ENCODE measurements at places on chromosomes 1 and 21.
A peak's percentile ranks its signal among the peaks of the same experiment; 100 is the strongest.

- DNase-seq: peak; percentile 94
These were observed at the start of gene MARCKSL1 for GRCh38 chr1:32335790-32336590. MARCKSL1 (minus strand) TSS chr1:32336233; CDS start chr1:32336033, 200 bp downstream.

DNA sequence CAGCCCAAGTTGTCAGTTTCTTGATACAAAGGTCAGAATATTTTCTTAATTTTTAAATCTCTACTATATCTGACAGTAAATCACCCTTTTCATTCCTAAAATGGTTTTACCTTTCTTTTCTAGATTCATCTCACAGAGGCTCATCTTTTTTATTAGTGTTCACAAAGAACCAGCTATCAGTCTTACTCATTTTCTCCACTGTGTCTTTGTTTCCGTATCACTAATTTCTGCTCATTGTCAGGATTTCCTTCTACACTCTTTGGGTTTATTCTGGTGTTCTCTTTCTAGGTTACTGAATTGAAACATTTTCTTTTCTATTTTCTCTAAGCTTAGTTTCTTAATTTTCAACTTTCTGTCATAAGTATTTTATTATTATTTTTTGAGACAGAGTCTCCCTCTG is 8.7 kb downstream of the AGPAT3 start:
- DNase-seq: no peak

GRCh38 chr1:108049178-108049819 is 84.3 kb upstream of the VAV3 start:
- DNase-seq: no peak

GRCh38 chr1:179205284-179205683 is 24.2 kb downstream of the ABL2 start:
- no peak for DNase-seq

DNA sequence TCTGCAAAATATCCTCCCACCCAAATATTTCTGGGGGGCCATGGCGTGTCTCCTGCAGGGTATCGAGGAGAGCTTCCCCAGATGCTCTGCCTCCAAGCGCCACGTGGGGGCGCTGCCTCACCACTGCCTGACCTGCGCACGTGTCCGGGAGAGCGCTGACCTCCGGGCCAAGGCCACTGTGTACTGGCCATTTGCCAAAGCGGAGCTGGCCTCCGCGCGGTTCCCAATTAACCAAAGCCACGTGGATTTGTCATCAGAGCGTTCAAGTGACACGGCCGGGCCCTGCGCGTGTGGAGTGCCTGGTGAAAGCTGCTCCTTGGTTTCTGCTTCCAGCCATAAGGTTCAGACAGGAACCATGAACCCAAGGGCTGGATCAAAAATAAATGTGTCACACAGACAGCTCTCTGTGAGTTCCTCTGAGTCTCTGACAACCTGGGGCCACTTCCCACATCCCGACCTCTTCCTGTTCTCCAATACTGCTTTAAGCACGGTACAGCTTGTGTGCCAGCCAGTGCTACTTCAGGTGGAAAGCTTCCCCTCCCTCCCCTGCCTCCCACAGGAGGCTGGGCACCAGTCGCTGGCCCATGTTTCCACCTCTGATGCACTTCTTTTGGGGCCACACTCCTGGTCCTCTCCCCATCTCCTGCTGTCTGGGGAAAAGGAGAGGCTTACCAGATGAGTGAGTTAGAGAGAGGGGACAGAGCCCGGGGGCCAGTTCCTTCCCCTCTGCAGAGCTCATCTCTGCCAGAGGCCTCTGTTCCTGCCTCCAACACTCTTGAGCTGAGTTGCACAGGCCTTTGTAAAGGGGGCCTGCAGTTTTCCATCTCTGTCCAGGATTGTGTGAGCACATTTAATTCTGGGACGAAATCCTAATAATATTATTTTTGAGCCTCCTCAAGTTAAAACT is 26.1 kb downstream of the ZP4 start:
- DNase-seq: no peak

GRCh38 chr1:226455843-226456242 is 48.0 kb upstream of the PARP1 start:
- DNase-seq: no peak

- DNase-seq: no peak
These were observed 55.9 kb upstream of the RCC1 start for GRCh38 chr1:28449904-28450303.

DNA sequence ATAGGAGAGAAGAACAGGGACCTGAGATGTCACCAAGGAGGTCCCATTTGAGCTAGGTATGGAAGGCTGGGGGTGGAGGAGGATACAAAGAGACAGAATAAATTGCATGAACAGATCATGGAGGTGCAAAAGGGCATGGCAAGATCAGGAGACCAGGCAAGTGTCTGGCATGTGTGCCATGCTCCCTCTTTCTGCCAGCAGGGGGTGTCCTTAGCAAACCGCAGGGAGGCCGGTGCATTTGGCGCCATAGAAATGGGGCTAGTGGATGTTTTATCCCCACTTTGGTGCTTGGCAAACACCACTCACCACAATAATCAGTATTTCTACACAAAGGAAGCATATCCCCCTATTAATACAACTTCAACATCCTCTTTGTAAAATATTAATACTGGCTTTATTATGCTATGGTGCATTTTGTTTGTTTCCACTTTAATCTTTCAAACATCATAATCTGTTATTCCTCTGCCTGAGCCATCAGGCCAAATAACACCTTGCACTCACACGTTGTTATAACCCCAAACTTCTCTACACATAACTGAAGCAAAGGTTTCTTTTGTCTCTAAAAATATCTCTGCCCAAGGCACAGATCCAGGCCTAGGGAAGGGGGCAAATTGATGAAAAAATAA is 25.9 kb downstream of the S100A6 start:
- DNase-seq: peak; percentile 26

GRCh38 chr1:232307296-232308017 is 322.5 kb downstream of the SIPA1L2 start:
- no peak for DNase-seq

DNA sequence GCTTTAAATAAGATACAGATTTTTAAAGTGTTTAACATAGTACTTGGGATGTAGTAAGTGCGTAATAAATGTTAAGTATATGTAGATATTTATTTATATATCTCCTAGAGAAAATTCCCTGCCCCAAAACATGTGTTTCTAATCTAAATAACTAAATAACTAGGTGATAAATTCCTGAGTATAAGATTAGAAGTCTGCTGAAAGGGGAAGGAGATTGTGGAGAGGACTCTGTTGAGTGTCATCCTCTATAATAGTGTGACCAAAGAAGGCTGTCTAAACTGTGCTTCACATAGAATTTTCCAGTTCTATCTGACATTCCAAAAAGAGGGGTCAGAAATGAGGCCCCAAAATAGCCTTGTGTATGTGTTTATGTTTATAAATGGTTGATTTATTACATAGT is 590.5 kb upstream of the ADAMTS5 start:
- no peak for DNase-seq

GRCh38 chr1:161304927-161305866 is 4.6 kb downstream of the MPZ start:
- DNase-seq: no peak

GRCh38 chr1:219269171-219269570 is 95.5 kb downstream of the LYPLAL1 start:
- DNase-seq: no peak

- no peak for DNase-seq
These were observed 230.3 kb downstream of the C1orf94 start for GRCh38 chr1:34406833-34407539.

GRCh38 chr21:35506771-35507170 is 457.7 kb upstream of the RUNX1 start:
- DNase-seq: no peak

- DNase-seq: no peak
These were observed 48.1 kb upstream of the CSF3R start for GRCh38 chr1:36530791-36531190.

- DNase-seq: peak; percentile 71
These were observed 35.8 kb upstream of the LMO4 start for GRCh38 chr1:87292684-87293493.

DNA sequence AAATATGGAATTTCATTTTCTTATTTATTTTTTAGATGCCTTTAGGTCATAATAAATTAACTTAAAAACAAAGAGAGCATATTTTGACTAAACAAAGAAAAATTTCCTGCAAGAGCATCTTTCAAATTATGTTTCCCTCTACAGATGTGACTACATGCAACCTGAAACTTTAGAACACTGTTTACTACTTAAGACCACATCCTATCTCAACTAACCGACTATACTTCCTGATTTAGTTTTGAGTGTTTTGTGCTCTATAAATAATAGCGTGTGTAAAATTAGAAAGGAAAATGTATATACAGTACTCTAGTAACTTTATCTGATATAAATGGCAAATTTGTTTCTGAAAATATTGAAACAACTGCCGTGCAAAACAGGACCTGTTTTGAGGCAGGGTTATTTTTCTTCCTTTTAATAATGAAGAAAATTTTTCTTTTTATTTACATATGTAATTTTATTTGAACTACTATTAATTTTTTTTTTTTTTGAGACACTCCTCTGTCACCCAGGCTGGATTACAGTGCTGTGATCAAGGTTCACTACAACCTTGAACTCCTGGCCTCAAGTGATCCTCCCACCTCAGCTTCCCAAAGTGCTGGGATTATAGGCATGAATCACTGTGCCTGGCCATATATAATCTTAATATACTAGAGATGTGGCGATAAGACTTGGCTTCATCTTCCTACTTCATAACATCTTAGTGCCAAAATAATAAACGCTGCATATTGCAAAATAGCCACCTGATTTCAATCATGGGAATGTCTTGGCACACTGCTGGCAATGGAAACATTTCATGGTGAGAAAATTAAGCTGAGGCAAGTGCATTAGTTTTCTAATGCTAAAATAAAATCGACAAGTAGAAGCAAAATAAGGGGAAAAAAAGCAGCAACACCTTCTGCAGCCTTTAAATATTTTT is 12.3 kb downstream of the ZRANB2 start:
- no peak for DNase-seq

- DNase-seq: no peak
These were observed 940 bp upstream of the USF1 start for GRCh38 chr1:161046605-161047228.

DNA sequence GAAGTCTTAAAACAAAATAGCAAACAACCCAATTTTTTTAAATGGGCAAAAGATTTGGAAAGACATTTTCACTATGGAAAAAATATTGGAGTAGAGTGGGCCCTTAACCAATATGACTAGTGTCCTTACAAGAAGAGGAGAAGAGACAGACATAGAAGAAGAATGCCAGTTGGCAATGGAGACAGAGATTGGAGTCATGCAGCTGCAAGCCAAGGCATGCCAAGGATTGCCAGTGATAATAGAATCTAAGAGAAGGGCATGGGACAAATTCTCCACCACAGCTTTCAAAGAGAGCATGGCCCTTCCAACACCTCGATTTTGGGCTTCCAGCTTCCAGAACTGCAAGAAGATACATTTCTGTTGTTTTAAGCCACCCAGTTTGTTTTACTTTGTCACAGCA is 92.7 kb downstream of the RGS2 start:
- DNase-seq: no peak

- DNase-seq: no peak
These were observed 79.1 kb upstream of the PTGFR start for GRCh38 chr1:78411707-78412106.

DNA sequence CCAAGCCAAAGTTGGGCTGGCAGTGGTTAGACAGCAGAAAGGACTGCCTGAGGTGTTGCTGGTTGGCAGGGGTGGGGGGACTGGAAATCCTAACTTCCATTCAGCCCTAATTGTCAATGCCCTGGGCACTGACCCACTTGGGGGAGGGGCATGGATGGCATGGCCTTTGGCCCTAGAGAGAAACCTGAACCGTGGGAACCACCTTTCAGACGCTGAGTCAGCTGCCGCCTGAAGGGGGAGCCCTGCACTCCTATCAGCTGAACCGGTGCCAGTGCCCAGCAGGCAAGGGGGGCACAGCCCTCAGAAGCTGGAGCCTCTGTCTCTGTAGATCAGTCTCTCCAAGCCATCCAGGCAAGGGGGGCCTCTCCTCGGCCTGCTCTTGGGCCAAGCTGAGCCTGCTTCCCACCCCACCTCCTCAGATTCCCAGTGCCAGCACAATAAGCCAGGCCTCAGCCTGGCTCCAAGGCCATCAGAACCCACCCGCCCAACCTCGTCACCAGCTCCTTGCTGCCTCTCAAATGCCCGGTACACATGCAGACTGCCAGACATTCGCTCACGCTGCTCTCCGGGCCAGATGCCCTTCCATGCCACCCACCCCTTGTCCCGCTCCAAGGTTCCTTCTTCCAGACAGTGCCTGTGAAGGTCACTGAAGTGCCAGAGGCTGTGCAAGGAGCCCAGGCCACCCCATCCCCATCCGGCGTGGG is 11.6 kb downstream of the TINAGL1 start:
- DNase-seq: peak; percentile 54

DNA sequence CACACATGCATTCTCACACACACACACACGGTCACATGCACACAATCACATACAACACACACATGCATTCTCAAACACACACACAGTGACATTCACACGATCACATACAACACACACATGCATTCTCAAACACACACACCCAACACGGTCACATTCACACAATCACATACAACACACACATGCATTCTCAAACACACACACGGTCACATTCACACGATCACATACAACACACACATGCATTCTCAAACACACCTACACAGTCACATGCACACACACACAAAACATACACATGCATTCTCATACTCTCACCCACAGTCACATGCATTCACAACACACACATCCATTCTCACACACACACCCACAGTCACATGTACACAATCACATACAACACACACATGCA is 135.0 kb downstream of the CASZ1 start:
- DNase-seq: no peak

DNA sequence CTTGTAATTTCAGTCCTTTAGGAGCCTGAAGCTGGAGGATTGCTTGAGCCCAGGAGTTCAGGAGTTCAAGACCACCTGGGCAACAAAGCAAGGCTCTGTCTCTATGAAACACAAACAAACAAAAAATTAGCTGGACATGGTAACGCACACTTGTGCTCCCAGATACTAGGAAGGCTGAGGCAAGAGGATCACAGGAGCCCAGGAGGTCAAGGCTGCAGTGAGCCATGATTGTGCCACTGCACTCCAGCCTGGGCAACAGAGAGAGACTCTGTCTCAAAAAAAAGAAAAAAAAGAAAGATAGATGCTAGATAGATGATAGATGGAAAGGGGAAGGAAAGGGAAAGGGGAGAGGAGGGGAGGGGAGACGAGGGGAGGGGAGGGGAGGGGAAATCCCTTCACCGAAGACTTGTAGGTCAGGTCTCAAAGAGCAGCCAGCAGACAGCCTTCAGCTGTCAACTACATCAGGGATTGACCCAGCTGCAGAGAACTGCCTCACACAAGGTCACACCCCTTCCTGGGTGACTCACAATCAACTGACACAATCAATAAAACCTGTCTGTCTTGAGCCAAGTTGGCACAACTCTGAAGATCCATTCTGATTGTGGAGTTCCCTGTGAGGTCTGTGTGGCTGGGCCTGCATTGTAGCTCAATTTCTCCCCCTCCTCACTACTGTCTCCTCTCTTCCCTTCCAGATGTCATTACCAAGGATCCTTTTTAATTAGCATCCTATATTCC is 200.6 kb downstream of the RGS7 start:
- DNase-seq: no peak

DNA sequence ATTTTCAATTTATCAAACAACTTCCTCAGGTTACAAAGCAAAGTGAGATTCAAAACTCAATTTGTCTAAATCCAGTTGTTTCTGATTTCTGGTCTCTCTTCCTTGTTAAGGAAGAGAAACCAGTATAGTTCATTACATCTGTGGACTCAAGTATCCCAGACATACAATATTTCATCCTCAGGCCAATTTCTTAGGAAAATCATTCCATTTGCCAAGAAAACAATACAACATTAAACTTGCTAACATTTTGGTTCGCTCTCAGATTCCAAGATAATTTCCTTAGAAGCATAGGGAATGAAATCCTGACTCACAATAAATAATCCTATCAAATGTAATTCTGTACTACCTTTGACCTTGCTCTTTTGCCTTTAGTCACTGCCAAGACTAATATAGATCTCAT is 11.2 kb upstream of the TTLL7 start:
- DNase-seq: no peak

- no peak for DNase-seq
These were observed 11.0 kb downstream of the YIPF1 start for GRCh38 chr1:53878492-53879105.
